Brain (organoid and tissue), 16 donors: ENCODE measurements at places on chromosomes 4 and X.

- DNase-seq, result no peak
Observed at GRCh38 chr4:79403356-79403755, 4.7 kb downstream of the GK2 start.

- no peak for DNase-seq
Observed at GRCh38 chr4:74098427-74098994, 484 bp downstream of the CXCL2 start.

GRCh38 chrX:38086451-38087215 is 80.3 kb downstream of the SYTL5 start:
- DNase-seq, result no peak

DNA sequence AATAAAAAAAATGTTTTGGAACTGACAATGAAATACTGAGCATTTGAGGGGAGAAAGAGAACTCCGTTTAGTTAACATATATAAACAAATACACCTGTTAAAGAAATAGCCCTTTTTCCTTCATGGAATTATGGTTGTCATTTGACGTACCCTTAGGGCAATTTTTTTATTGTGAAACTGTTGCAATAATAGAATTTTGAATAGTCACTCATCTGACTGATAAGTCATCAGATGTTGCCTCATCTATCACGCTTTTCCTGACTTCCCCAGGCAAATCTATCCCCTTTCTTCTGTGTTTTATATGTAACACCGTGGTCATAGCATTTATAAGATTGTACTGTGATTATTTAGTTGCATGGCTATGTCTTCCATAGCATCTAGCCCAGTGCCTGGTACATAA is 69.0 kb upstream of the HDAC8 start:
- no peak for DNase-seq

- DNase-seq, result peak; percentile 28
Observed at GRCh38 chr4:2276581-2277325, 14.8 kb upstream of the MXD4 start.

DNA sequence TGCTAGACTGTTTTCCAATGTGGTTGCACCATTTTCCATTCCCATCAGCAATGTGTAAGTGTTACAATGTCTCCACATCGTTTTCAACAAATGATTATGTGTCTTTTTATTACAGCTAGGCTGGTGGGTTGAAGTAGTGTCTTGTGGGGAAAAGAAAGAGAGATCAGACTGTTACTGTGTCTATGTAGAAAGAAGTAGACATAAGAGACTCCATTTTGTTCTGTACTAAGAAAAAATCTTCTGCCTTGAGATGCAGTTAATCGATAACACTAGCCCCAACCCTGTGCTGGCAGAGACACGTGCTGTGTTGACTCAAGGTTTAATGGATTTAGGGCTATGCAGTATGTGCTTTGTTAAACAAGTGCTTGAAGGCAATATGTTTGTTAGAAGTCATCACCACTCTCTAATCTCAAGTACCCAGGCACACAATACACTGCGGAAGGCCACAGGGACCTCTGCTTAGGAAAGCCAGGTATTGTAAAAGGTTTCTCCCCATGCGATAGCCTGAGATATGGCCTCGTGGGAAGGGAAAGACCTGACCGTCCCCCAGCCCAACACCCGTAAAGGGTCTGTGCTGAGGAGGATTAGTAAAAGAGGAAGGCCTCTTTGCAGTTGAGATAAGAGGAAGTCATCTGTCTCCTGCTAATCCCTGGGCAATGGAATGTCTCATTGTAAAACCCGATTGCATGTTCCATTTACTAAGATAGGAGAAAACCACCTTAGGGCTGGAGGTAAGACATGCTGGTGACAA is 23.0 kb upstream of the UGT2B15 start:
- no peak for DNase-seq

DNA sequence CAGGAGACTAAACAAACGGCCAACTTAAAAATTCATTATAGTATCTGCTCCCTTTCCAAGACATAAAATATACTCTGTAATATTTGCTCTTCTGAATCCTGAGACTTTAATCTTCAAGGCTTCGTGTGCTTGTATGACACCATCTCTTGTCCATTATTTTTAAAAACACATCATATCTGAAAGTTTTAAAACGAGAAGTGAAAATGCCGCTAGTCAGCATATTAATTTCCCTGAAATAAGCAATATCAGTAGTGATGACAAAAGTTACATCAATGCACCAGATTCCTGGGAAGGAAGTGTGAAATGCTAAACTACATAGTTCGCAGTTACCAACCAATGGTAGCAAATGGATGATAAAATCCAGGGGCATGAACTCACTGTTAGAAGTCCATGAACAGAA is 66.8 kb upstream of the EXOC1L start:
- DNase-seq, result no peak
